ENCODE measurements at places on chromosomes 5 and 9.

DNA sequence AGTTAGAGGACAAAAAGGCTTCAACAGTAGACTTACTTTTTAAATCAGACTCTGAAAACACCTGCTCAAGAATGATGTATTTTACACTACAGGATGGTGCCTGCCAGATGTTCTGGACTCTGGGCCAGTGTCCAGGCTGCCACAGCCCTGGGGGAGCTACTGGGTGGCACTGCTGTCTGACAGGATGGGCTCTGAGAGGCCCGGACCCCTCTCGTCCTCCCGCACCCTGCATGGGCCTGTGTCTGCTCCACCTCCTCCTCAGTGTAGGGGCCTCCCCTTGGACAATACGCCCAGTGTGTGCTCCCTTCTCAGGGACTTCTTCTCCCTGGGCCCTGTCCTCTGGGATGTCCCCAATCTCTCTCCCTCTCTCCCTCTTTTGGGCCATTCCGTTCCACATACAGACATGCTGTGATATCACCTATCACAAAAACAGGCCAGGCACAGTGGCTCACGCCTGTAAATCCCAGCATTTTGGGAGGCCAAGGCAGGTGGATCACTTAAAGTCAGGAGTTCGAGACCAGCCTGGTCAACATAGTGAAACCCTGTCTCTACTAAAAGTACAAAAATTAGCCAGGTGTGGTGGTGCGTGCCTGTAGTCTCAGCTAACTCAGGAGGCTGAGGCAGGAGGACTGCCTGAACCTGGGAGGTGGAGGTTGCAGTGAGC, 23.4 kb downstream of the GFPT2 start:
- no peak for DNase-seq

- DNase-seq, result no peak
Measured at GRCh38 chr5:123360201-123360571, 63.0 kb downstream of the CEP120 start.

GRCh38 chr5:150619359-150620230, 20.9 kb upstream of the SYNPO start:
- no peak for DNase-seq

DNA sequence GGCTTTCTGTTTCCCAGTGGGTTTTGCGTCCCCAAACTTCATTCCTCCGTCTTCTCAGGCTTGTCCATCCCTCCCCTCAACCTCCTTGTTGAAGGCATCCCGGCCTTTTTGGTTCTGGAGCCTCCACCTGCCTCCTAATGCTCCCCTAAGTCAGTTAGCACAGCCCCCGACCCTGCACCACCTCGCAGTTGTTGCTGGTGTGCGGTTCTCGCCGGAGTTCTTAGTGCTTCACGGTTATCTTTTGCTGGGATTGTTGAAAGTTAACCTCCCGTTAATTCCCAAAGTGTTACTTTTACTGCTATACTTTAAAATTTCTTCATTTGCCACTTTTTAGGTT, 447 bp downstream of the UBLCP1 start:
- DNase-seq, result no peak

DNA sequence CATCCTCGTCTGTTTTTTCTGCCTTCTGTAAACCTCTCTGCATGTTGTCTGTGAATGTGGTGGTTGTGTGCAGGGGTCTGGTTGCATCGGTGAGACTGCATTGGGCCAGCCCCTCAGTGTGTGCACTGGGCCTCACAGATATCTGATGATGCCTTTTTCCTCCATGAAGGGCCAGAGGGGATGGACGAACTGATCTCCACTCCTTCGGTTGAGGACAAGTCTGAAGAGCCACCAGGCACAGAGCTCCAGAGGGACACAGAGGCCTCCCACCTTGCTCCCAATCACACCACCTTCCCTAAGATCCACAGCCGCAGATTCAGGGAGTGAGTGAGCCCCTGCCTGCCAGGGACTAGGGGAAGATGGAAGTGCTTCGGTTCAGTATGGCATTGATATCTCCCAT, 31.3 kb downstream of the SECISBP2 start:
- no peak for DNase-seq

DNA sequence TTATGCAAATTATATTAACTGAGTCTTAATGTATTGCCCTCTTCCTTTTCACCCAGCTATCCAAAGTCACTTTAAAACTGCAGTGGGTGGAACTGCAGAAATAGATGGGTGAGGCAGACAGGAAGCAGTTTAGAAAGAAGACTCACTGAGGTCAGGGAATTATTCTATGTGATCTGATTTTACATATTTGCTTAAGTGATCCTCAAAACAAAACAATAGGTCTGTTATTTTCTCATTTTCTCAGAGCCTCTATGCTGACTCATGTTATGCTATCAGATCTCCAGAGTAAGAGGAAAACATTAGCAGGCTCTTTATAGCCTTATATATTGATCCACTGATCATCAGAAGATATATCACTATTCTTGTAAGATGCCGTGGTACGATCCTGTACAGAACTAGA, 63.5 kb downstream of the MRPS27 start:
- DNase-seq, result no peak

DNA sequence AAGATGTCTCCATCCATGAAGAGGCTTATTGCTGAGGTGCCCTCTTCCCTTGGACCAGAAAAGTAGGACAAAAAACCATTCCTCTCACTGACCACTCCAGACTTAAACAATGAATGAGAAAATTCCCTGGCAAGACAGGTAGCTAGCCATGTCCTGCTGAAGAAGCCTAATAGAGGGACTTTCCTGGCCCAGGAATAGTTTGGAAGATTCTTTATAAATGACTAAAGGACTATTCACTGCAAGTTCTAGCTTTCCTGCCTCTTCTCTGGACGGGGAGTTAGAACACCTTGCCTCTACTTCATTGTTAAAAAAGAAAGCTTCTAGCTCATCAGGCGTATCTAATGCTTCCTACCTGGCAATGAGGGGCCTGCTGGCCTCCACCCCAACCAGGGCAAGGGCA, 153.6 kb downstream of the NR3C1 start:
- no peak for DNase-seq

GRCh38 chr5:114450437-114450836, 88.6 kb downstream of the KCNN2 start:
- DNase-seq, result no peak

DNA sequence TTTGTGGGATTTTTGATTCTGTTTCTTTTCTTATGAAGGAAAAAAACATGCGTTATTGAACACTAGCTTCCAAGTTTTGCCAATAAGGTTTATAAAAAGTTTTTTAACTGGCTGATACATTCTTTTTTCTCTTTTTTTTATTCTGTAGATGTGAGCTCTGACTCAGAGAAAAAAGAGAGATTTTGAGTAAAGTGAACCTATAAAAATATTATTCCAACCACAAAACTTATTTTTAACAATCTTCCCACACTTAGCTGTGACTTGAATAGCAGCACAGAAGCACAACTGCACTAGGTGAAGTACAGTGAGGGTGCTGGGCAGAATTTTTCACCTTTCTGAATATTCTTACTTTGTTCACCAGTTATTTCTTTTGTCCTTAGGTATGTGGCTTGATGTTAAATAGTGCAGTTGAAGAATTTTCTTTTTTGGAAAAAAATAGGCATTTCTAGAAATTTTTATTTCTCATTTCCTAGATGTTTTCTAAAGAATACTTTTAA, 41.6 kb downstream of the CHSY3 start:
- no peak for DNase-seq

DNA sequence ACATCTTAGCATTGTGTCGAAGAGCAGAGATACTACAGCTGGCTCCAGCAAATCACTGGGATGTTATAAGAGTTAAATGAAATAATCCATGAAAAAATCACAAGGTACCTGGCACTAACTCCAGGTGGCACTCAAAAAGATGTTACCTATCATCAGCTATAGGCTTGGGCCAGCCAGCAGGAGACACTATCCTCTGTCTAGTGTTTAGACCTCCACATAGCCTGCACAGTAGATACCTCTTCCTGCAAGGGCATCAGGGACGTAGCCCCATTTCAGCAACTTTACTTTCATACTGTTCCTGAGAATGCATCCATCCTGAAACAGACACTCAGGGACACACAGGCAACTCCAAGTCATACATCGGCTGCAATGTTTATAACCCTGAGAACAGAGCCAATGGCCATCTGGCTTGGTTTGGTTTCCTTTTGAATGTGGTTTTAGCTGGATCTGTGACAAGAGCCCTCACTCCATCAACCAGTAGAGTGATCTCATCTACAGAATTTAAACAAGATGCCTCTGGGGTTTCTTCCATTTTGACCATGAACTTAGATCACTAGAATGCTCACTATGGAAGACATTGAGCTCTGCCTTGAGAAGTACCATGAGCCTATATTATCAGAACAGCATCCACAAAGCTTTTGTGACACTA, 69.9 kb downstream of the TLE1 start:
- DNase-seq, result peak; percentile 89

DNA sequence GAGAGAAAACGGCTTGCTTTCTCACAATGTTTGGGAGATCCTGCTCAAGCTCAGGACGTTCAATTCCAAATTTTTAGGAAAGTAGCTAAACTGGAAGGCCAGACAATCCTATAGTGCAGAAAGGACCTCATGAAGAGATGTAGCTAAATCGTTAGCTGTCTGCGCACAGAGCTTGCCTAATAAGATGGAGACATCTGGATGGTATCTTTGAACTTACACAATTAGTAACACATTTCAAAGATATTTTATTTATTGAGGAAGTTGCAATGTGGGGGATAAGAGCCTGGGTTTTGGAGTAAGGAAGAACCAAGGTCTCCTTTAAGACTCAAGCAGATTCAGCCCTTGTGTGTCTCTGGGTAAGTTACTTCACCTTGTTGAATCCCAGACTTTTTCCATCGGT, 28.6 kb upstream of the RAB14 start:
- no peak for DNase-seq

DNA sequence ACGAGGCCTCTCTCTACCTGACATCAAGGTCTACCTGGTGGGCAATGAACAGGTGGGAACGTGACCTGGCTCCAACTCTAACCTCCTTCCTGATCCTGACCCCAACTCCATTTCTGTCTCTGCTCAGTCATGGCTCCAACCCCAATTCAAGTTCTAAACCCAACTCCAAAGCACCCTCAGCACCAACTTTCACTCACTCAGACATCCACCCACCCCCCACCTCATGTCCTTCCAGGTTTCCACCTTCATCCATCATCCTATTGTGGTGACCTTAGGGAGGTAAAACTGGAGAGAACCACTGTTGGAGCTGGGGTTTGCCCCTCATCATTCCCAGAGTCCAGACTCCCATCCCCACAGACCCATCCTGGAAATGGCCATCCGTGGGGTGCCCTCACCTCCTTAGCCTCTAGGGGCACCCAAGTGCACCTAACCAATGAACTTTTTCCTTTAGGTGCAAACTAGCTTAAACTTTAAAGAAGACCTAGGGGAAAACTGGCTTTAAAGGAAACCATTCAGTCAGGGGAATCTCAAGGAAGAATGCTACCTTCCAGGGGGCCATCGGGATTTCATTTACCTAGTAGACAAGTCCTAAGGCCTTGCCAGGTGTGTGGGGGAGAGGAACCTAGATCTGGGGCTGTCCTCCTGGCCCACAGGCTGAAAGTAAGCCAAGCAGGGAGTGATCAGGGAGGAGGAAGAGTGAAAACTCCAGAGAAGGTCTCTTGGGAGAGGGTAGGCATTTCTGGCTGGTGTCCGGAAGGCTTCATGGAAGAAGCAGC, 11.3 kb downstream of the RGS14 start:
- no peak for DNase-seq

GRCh38 chr5:82356808-82357671, 78.9 kb upstream of the RPS23 start:
- peak; percentile 85 for DNase-seq

GRCh38 chr5:35862126-35862525, 5.4 kb downstream of the IL7R start:
- no peak for DNase-seq

GRCh38 chr5:52787600-52788504, at the start of the genes ITGA1 and PELO:
Gene ITGA1, plus strand, starts transcription at chr5:52787916. Its CDS starts 438 bp downstream, at chr5:52788354.
Gene PELO, plus strand, starts transcription at chr5:52787916. Its CDS starts 12,479 bp downstream, at chr5:52800395.
- no peak for DNase-seq

GRCh38 chr9:96660692-96661248, 5.7 kb upstream of the PRXL2C start:
- DNase-seq, result no peak

DNA sequence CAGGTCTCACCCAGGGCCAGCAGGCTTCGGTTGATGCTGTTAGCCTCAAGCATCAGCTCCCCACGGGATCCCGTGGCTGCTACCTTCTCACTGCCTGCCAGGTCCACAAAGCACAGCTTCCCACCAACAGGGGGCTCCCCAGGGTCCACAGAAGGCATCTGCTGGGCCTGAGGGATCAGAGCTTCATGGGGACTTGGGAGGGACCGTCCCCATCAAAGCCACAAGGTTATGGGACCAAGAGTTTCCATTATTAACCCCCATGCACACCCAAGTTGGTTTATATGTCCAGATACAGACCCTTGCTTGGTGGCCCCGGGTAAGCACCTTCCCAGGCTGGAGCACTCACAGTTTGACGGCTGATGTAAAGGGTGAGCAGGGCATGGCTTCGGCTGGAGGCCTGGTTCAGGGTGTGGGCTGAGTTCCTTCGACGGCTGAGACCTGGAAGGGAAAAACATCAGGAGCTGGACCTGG, 3.0 kb downstream of the KIF12 start:
- DNase-seq, result no peak

- DNase-seq, result no peak
Measured at GRCh38 chr5:135025730-135026644, 8.0 kb downstream of the PITX1 start.

GRCh38 chr9:16828340-16829281, 41.9 kb downstream of the BNC2 start:
- DNase-seq, result no peak

- no peak for DNase-seq
Measured at GRCh38 chr9:84831377-84831776, 161.8 kb downstream of the NTRK2 start.

DNA sequence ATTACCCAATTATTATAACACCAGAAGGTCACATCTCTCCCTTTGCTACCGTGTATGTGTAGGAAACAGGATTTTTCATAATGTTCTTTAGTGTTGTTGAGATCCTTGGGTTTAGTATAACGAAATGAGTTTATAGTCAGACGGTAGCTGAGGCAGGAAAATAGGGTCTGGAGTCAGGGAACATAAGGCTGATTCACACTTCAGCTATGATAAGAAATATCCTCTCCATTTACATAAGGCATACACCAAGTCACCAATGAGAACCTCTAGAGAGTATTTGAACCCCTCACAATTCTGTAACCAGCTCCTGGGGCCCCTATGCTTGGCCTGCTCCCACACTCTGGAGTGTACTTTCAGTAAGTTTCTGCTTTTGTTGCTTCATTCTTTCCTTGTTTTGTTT, 58.9 kb upstream of the ANKH start:
- DNase-seq, result no peak

Data from astrocyte of the cerebellum (primary cell).